NCI-H1930 (cell line): ENCODE measurements at places on chromosomes 2 and 18.

DNA sequence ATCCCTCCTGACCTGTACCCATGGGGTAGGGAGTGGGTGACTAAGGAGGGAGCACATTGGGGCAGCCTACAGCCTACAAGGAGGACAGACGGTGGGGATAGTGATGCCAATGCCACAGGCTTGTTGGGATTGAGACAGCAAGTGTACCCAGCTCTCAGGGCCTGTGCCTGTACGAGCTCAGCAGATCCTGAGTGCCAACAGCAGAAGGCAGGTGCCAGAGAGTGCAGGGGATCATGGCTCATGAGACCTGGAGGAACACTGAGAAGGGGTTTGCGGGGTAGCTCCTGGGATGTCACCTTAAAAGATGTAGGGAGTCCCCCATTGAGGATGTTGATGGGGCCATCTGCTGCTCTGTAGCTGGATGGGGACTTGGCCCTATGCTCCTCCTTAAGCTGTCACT is 10.3 kb upstream of the SNED1 start:
- DNase-seq, result no peak

GRCh38 chr2:20410556-20411277 is 36.2 kb upstream of the RHOB start:
- no peak for DNase-seq

DNA sequence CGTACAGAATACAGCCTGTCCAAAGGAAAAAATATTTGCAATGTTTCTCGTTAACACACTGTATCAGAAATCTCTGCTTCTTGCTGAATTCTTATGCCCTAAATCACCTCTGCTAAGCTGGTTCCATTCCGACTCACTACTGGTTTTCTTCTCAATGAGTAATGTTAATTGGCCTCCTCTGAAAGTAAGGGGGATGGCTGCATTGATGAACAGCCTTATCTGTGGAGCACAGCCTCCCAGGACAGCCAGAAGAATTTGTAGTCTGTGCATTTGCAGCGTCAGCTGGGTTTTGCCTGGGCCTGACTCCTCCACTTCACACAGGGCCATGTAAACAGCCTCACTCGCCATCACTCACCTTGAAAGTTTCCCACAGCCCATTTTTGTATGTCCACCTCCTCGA is 127.7 kb downstream of the RNF152 start:
- DNase-seq, result no peak

DNA sequence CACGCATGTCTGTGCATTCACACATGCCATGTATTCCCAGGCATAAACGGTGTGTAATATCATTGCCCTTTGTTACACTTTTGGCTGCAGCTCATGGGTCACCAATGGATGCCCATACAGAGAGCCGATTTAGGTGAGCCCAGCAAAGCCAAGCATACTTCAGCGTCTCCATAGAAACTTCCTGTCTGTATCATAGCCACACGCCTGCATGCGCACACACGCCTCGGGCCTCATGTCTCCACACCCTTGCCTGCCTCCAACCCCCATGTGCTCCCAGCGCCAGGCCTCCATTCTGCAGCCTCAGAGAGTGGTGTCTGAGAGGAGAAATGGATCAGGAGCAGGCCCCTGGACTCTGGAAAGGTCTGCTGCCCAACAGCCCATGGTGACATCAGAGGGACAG is 33.5 kb upstream of the SELENOI start:
- no peak for DNase-seq

- no peak for DNase-seq
These were observed 363.3 kb upstream of the SMIM21 start for GRCh38 chr18:75790796-75791195.

GRCh38 chr18:75075429-75075841 is 133.5 kb downstream of the PTGR3 start:
- no peak for DNase-seq

- DNase-seq, result no peak
These were observed 66.1 kb downstream of the TMEFF2 start for GRCh38 chr2:192128655-192129054.

DNA sequence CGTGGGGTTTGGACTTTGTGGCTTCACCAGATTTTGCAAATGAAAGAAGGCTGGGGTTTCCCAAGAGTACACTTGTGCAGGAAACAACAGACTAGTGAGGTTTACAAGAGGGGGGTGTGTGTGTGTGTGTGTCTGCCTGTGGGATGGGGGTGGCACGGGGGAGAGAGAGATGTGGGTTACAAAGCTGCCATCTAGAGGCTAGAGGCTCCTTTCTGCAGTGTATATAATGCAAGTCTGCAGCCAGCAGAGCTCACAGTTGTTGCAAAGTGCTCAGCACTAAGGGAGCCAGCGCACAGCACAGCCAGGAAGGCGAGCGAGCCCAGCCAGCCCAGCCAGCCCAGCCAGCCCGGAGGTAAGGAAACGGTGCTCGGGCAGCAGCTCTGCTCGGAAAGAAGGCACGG is at the start of gene ACKR3:
TSS of gene ACKR3 (plus strand) at position 253 of the 401 bp plus-strand sequence. CDS start 10,641 bp downstream, outside the sequence.
- DNase-seq, result peak; percentile 31

GRCh38 chr18:43720041-43720440 is 442.8 kb upstream of the SYT4 start:
- DNase-seq, result no peak

- DNase-seq, result no peak
These were observed 735 bp downstream of the NRP2 start for GRCh38 chr2:205682971-205683501.

GRCh38 chr2:216369821-216370220 is 2.5 kb downstream of the MARCHF4 start:
- no peak for DNase-seq

GRCh38 chr2:208406474-208407451 is at the start of gene PTH2R:
PTH2R (plus strand) TSS chr2:208406792; CDS start chr2:208407044, 252 bp downstream.
- DNase-seq, result peak; percentile 51

DNA sequence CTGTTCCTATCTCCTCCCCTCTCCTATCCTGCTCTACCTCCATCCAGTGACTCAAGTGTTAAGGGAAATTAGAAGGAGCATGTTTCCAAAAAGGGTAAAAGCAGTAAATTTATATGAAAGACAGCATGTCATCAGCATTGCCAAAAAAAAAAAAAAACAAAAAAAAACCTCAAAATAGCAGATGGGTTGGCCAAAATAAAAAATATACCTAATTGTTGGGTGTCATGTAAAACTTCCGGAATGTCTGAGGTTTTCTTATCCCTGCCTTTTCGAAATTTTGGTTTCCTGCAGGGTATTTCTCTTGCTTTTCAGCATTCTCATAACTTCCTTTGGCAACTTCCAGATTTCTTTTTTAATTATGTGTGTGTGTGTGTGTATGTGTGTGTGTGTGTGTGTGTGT is 241.6 kb upstream of the FN1 start:
- no peak for DNase-seq

DNA sequence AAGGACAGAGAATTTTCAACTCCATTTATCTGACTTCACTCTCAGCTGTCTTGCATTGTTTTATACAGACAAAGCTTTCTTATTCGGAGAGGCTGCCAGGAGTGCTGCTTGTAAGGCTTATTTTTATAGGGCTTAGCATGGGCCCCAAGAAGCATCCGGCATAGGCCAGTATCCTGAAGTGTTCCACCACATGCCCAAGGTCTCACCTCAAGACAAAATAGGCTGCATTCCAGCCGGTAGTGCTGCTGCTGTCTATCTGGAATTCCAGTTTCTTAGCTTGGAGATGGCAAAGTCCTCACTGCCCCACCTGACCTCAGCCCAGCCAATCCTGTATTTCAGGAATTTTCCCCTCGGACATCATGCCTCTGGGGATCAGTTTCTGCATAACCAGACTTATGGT is 47.6 kb upstream of the MCFD2 start:
- DNase-seq, result no peak

GRCh38 chr2:86383844-86384243 is 46.4 kb upstream of the REEP1 start:
- no peak for DNase-seq

GRCh38 chr2:54341656-54342055 is 85.6 kb upstream of the TSPYL6 start:
- DNase-seq, result no peak

DNA sequence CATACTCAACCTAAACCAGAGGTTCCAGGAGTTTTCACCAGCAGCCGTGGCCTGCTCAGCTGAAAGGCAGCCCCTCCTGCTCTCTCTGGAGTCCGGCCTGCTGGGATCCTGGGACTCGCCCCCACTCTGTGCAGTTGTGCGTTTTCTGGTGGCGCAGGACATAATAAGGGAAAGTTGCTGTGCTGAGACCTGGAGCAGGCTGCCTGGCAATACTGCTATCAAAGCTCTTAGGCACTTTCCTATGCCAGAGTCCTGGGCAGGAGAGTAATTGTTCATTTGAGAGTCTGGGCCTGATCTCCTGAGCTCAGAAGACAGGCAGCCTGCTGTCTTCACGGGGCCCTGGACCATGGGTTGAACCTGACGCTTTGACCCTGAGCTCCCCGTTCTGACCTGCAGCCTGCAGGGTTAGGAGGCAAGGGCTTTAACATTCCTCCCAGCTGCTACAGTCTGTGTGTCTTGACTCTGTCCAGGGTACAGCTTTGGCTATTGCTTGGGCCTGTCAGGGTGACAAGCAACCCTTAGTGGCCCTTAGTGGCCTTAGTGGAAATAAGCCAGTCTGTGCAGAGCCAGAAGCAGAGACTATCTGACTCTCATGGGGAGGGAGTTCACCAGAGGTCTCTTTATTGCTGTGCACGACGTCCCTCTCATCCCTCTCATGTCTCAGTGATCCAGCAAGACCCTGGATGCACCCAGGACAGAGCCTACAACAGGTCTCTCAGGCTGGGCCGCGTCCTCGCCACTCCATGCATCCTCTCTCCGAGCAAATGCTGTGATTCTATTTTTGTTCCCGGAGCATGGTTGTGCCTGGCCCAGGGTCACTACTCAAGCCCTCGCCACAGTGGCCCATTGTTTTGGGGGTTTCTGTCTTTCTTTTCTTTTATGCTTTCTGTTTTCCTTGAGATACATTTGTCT is 60.6 kb downstream of the ACKR3 start:
- no peak for DNase-seq
